ENCODE measurements at places on chromosomes 16 and 17. TPM values are rescaled to one million over a fixed set of nuclear protein-coding genes. Genes with fewer than 3 reads are reported as not detected.
A peak's percentile ranks its signal among the peaks of the same experiment; 100 is the strongest.

TMEM88 gene
- 8.9 TPM for total RNA-seq

ZACN gene
- total RNA-seq: 0.09 TPM

NPIPB9 gene
- 1.8 TPM for total RNA-seq

RRAD gene
- total RNA-seq: 0.72 TPM

DNA sequence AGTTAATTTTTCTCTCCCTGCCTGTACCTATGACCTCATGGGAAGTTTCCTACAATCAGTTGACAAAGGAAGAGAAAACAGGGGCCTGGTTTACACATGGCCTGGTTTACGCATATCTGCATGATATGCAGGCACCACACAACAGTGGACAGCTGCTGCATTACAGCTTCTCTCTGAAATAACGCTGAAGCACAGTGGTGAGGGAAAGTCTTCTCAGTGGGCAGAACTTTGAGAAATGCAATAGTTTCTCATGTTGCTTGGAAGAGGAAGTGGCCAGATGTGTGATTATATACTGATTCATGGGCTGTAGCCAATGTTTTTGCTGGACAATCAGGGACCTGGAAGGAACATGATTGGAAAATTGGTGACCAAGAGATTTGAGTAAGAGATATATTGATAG is 324.1 kb upstream of the GOT2 start:
- H3K27me3 ChIP-seq: no peaks in the 10 kb centered on the region
- no peak overlapping the region for H3K27ac ChIP-seq
- H3K36me3 ChIP-seq: no peaks in the 10 kb centered on the region
- H3K4me3 ChIP-seq: no peak overlapping the region
- H3K4me1 ChIP-seq: no peaks in the 10 kb centered on the region

GRCh38 chr17:8294814-8295316 is 335 bp downstream of the SLC25A35 start:
- no peaks in the 10 kb centered on the region for H3K4me1 ChIP-seq
- H3K36me3 ChIP-seq: peaks cover 5% of the 10 kb centered on the region
- no peaks in the 10 kb centered on the region for H3K27me3 ChIP-seq
- peak overlapping the region; percentile 85 for H3K4me3 ChIP-seq
- DNase-seq: no peak

DNA sequence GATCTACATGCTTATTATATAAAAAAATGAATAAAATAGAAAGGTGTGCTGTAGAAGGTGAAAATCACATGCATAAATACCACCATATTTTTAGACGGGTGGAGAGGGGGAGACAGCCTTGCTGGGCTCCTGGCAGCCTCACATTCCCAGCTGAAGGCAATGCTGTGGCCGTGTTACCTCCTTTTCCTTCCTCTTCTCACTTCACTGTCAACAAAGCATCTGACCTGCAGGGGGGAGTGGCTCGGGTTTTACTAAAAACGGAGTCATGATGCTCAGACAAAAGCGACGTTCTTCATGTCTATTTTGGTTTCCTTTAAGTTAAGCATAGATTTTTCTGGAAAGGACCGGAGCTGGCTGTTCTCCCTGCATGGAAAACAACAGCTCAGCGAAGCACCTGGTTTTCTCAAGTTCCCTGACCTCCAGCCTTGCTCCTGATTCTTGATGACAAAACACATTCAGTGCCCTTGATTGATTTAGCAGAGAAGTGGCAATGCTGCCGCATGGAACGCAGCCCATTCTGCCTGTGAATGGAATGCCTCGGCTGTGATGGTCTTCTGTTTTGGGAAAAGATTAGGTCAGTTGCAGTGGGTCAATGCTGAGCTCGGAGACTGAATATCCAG is 5.5 kb upstream of the RPTOR start:
- no peak overlapping the region for H3K27ac ChIP-seq
- H3K4me1 ChIP-seq: no peaks in the 10 kb centered on the region
- DNase-seq: peak; percentile 46
- no peaks in the 10 kb centered on the region for H3K27me3 ChIP-seq
- H3K4me3 ChIP-seq: no peak overlapping the region

GRCh38 chr16:86661706-86662105 is 83.4 kb downstream of the FOXL1 start:
- H3K4me1 ChIP-seq: no peaks in the 10 kb centered on the region
- no peak overlapping the region for H3K27ac ChIP-seq
- no peaks in the 10 kb centered on the region for H3K27me3 ChIP-seq
- no peak for DNase-seq
- no peak overlapping the region for H3K4me3 ChIP-seq

DNA sequence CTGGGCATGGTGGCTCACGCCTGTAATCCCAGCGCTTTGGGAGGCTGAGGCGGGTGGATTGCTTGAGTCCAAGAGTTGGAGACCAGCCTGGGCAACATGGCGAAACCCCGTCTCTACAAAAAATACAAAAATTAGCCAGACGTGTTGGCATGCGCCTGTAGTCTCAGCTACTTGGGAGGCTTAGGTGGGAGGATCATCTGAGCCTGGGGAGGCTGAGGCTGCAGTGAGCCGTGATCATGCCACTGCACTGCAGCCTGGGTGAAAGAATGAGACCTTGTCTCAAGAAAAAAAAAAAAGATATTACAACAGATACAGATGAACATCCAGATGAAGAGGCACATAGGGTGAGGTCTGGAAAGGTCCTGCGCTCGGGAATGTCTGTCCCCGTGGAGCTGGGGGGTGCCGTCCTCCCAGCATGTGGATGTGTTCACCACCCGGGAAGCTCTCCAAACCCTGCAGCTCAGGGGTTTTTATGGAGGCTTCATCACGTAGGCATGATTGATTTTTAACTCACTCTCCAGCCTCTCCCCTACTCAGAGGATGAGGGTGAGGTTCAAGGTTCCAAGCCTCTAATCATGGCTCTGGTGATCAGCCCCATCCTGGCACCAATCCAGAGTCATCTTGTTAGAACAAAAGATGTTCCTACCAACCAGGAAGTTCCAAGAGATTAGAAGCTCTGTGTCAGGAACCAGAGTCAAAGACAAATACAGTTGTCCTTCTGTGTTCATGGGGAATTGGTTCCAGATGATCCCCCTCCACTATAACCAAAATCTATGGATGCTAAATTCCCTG is 85.0 kb upstream of the DNAJA2 start:
- H3K4me1 ChIP-seq: no peaks in the 10 kb centered on the region
- DNase-seq: no peak
- no peaks in the 10 kb centered on the region for H3K36me3 ChIP-seq
- H3K4me3 ChIP-seq: no peak overlapping the region
- no peaks in the 10 kb centered on the region for H3K27me3 ChIP-seq
- H3K27ac ChIP-seq: no peak overlapping the region

- no peak for DNase-seq
- H3K36me3 ChIP-seq: peaks cover 8% of the 10 kb centered on the region
- no peaks in the 10 kb centered on the region for H3K27me3 ChIP-seq
- H3K27ac ChIP-seq: peak overlapping the region; percentile 92
Measured at GRCh38 chr16:25855063-25855462, 163.3 kb downstream of the HS3ST4 start.

DNA sequence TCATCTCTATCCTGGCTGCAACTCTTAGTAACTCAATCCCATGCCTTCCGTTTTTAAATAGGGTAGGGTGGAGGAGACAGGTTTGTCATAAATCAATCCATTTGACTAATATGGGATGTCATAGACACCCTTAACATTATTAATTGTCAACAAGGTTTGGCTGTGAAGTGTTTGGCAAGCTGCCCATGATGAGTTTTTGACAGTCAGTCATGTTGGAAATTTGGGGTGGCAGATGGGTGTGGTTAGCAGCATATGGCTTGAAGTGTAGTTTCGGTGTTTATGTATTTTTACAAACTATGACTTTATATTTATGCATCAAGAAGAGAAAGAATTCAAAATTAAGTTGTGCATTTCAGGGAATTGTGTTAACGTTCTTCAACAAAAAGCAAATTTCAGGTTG is 221.8 kb upstream of the CDH5 start:
- H3K4me1 ChIP-seq: no peaks in the 10 kb centered on the region
- H3K27ac ChIP-seq: no peak overlapping the region

DNA sequence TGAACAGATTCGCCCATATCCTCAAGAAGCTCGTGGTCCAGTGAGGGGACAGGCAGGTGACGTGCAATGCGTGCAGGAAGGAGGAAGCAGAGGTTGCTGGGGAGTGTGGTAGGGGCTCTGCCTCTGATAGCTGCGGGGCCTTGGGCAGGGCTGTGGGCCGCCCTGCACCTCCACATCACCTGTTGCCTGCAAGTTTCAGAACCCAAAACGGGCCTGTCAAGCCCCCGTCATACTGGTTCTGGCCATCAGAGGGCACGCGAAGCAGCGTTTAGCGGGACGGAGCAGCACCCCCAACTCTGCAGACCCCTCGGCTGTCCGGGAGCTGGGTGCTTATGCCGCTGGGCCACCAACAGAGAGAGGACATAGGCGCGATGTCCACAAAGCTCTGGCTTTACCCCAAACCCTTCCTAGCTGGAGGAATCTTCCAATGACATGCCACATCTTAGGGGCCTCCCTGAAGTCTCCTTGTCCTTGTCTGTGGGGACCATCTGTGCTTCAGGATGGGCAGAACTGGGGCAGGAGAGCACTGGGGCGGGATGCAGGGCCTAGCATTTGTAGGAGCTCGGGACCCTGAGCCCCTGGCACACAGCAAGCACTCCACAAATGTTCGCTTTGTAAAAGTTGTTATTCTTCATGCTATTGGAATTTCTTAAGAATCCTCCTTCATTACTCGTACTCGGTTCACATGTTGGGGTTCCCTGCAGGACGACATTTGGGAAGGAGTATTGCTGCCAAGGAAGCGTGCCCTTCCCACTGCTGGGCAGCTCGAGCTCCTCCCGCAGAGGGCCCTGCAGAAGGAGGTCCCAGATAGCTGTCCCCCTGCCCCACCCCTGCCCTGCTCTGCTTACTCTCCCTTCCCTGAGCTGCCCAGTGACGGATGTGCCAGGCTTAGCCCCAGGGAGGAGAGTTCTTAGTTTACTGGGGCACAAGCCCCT is 64.3 kb downstream of the CNGB1 start:
- H3K4me1 ChIP-seq: no peaks in the 10 kb centered on the region
- H3K27me3 ChIP-seq: no peaks in the 10 kb centered on the region
- no peaks in the 10 kb centered on the region for H3K36me3 ChIP-seq
- peak; percentile 66 for DNase-seq
- no peak overlapping the region for H3K27ac ChIP-seq
- no peak overlapping the region for H3K4me3 ChIP-seq

DNA sequence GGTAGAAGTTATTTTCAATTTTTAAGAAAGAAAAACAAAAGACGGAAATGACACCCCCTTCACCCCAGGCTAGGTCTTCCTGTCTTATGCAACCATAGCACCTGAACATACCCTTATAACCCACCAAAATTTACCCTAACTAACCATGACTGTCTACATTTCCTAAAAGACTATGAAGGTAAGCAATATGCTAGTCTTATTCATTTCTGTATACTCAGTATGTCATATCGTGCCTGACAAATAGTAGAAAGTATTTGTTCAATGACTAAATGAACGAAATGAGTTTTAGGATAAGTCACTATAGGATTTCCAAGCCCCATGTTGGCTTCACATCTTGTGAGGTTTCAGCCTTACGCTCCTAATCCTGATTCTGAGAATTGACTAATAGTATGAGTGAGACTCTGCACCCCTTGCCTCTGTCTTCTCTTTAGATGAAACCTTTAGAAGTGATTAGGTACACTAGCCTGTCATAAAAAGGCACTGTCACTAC is 6.5 kb downstream of the ADAT1 start:
- peaks cover 73% of the 10 kb centered on the region for H3K36me3 ChIP-seq
- DNase-seq: no peak
- H3K27ac ChIP-seq: no peak overlapping the region
- no peaks in the 10 kb centered on the region for H3K27me3 ChIP-seq

DNA sequence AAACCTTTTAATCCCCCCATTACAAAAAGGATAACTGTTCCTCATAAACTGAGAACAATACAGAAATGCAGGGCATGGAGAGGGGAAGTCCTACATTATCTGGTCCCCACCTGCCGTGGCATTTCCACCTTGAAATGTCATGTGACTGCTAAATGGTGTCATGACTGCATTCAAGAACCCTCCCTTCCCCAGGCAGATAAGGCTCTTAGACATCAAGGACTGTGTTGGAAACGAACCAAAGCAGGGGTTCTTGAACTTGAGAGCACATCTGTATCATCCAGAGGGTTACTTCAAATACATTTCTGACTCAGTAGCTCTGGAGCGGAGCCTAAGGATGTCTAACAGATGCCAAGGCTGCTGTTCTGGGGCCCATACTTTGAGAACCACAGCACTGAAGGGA is 18.4 kb downstream of the CMTM3 start:
- no peak overlapping the region for H3K27ac ChIP-seq
- no peaks in the 10 kb centered on the region for H3K27me3 ChIP-seq
- peaks cover under 1% of the 10 kb centered on the region for H3K4me1 ChIP-seq
- DNase-seq: no peak
